ENCODE measurements at places on chromosomes 2 and 18. TPM values are rescaled to one million over a fixed set of nuclear protein-coding genes. Genes with fewer than 3 reads are reported as not detected.

The RBKS gene
- 1.1 TPM for total RNA-seq

The GPR17 gene
- total RNA-seq, result not detected

The PRKAG3 gene
- not detected for total RNA-seq

The DNAJC5G gene
- total RNA-seq, result not detected

The CCDC150 gene
- total RNA-seq, result 5.9 TPM

The POTEC gene
- total RNA-seq, result 4.9 TPM

The CNRIP1 gene
- 35.7 TPM for total RNA-seq

The GPR45 gene
- not detected for total RNA-seq

The PDE1A gene
- 5.6 TPM for total RNA-seq

The RAB27B gene
- total RNA-seq, result 11.8 TPM

The MEP1B gene
- 0.33 TPM for total RNA-seq

The TRMT61B gene
- 8.5 TPM for total RNA-seq

The KCNJ3 gene
- under 0.01 TPM for total RNA-seq

The EGR4 gene
- not detected for total RNA-seq

The SRD5A2 gene
- total RNA-seq, result not detected

The CD8B2 gene
- 0.29 TPM for total RNA-seq

The TGFA gene
- total RNA-seq, result 4.9 TPM
